ENCODE measurements at places on chromosomes 2 and 18.

GRCh38 chr2:24080701-24081100 lies 3.9 kb downstream of the TP53I3 start:
- no peak for DNase-seq

- DNase-seq, result no peak
Observed at GRCh38 chr2:16739778-16740581, 74.3 kb upstream of the CYRIA start.

DNA sequence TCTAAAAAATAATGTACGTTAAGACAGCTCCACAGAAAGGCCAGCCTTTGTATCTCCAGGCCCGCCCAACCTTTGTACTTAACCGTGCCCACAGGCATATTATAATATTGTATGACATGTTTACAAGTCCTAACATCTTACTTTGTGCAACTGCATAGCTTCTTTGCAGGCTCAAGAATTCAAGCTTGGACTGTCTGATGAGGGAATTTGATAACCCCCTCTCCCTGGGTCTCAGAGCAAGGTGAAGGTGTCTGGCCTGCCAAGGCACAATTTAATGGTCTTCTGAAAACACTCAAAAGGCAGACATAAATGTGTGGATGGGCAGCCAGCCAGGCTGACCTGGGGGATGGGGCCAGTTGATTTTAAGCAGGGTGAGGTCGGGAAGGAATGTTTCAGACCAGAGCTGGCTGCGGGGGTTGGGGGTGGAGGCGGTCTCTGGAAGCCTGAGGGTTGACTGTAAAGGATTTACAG lies 732.7 kb upstream of the FANCL start:
- no peak for DNase-seq

DNA sequence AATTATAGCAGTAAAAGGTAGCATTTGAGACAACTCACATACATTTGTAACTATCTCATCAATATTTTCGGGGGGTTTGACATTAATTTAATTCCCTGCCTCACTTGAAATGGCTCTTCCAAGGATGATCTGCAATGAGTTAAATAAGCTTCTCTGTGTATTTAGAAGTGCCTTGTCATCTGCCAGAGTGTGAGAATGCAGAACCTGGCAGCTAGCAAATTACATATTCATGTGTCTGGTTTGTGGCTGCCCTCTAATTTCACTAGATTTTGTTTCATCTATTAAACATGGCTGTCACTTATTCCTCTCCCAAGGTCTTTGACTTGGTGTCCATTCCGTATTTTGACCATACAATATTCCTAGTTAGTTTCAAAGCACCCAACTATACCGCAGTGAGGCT lies 158.3 kb upstream of the CAVIN2 start:
- DNase-seq, result no peak

DNA sequence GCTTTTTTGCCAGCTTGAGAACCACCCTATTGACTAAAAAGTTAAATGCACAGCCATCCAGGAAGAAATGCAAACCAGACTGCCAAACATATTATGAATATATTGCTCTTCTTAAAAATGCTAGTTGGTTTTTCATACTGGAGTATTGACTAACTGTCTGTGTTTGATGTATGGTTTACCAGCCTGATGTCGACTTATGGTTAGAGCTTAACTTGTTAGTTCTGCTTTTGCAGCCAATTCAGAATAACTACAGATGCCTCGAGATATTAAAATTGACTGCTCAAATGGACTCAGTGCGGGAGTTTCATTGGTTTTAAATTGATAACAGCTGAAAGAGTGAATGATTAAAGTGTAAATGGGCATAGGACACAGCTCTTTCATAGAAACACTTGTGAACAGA lies 369.8 kb downstream of the ARHGAP15 start:
- DNase-seq, result no peak

- DNase-seq, result no peak
Observed at GRCh38 chr2:193315428-193316091, 1120.8 kb upstream of the TMEFF2 start.

DNA sequence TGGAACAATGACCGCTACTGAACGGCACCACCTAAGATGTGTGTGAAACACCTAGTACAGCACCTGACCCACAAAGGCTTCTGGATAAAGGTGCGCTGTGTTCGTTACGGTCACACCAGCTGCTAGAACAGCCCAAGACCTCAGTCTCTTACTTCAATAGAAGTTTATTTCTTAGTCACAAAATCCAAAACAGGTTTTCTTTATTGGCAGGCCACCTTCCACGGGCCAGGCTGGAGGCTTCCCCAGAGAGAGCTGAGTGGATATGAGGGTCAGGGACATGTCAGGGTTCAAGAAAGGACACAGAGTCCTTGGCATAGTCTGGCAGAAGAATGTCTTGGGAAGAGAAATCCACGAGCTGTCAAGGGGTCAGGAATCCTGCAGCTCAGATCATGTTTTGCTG lies 92.2 kb downstream of the COL6A3 start:
- DNase-seq, result no peak

GRCh38 chr2:7951001-7951400 lies 730.9 kb upstream of the ID2 start:
- DNase-seq, result no peak

DNA sequence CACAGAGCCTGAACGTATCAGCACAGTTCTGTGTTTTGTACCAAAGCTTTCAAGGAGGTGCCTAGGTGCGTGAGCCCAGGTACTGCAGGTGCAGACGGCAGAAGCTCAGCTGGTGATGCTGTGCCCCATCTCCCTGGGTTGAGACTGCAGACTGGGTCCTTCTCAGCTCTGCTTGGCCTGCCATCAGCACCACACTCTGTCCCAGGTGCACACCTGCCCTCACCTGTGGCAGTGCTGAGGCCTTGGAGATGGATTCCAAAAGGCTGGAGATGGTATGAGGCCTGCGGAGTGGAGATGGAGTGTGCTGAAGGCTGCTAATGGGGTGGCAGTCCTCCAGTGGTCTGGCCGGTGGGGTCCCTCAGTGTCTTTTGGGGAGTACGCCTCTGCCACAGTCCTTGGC lies 9.3 kb downstream of the LDLRAD4 start:
- no peak for DNase-seq

DNA sequence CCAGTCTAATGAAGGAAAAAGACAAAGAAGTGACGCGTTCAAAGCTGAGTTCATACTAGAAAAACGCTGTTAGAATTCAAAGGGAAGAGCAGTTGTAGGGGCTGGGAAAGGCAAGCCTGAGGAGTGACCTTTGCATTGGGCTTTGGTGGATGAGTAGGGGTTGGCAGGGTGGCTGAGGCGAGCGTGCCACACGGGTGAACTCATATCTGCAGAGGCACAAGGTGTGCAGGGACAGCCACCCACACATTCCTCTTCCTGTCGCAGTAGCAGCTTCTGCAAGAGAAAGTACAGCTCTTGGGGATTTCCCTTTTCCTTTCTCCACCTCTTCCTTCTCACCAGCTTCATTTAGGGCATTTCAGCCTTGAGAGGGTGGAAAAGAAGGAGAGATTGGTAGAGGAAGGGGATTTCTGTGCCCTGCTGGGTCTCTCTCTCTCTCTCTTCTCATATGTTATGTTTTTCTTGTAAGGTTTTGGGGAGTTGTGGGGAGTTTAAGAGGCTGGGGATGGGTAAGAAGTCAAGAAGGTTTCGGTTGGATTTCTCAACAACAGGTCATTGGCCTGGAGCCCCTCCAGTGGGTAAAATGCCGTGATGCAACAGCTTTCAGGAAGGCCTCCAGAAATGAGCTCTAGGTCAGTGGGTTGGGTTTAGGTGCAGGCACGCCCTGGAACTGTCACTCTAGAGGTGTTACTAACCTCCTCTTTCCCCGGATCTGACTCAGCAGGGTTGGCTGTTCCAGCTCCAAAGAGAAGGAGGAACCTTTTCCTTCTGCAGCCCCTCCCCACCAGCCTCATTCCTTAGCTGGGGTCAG lies 40.1 kb downstream of the ODC1 start:
- DNase-seq, result peak; percentile 43

DNA sequence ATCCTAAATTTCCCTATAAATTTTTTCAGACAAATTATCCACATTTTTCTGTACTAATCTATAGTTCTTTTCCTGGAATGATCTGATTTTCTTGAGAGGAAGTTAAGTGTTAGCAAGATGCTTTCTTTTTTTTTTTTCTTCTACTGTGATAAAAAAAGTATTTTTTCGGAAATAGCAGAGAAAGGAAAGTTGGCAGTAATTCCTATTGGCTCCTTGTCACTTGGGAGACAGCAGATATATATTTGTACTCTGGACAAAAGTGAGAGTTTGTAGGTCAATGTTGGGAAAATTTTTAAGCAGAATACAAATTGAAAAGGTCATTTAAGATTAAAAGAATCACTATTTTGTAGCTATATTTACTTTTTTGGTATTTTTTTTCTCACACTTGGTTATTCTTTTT lies 635.7 kb upstream of the NRXN1 start:
- no peak for DNase-seq

DNA sequence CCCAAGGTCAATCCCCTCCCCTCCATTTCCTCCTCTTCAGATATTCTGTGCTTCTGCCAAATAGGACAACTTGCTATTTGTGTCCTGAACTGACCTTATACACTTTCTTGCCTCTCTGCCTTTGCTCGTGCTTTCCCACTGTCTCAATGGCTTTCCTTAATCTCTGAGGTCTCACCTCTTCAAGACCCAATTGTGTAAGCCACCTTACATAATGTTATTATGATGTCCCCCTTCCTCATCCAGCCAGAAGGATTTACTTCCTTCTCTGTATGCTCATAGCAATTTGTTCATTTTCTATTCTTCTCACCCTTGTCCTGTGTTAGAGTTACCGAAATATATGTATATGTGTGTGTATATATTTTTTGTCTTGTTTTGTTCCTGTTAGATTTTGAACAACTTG lies 26.9 kb upstream of the DARS1 start:
- DNase-seq, result no peak

- DNase-seq, result no peak
Observed at GRCh38 chr2:20606198-20606597, 44.7 kb downstream of the HS1BP3 start.

All from activated CD4-positive, alpha-beta T cell treated with anti-CD3 and anti-CD28 coated beads, Interleukin-2, amount 50 U/mL, for 4 hours (primary cell).